ENCODE measurements at places on chromosomes 4 and X.

GRCh38 chrX:12400218-12400617, 261.9 kb downstream of the FRMPD4 start:
- no peak for DNase-seq

DNA sequence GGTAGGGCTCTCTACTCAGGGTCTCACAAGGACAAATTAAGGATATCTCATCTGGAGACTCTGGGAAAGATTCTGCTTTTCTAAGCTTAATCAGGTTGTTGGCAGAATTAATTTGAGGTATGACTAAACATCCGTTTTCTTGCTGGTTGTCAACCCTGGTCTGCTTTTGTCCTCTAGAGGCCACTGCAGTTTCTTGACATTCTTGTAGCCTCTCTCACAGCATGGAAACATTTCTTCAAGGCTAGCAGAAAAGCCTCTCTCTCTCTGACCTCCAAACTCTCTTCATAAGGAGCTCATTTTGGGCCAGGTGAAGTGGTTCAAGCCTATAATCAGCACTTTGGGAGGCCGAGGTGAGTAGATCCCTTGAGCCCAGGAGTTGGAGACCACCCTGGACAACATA, 749.5 kb upstream of the PCDH7 start:
- no peak for DNase-seq

- no peak for DNase-seq
Measured at GRCh38 chr4:1395941-1396805, 10.1 kb downstream of the NKX1-1 start.

- DNase-seq, result no peak
Measured at GRCh38 chrX:630007-630611, 482 bp upstream of the SHOX start.

GRCh38 chr4:94570558-94570957, 118.8 kb downstream of the PDLIM5 start:
- DNase-seq, result no peak

- no peak for DNase-seq
Measured at GRCh38 chrX:10190367-10190766, 33.6 kb downstream of the CLCN4 start.

DNA sequence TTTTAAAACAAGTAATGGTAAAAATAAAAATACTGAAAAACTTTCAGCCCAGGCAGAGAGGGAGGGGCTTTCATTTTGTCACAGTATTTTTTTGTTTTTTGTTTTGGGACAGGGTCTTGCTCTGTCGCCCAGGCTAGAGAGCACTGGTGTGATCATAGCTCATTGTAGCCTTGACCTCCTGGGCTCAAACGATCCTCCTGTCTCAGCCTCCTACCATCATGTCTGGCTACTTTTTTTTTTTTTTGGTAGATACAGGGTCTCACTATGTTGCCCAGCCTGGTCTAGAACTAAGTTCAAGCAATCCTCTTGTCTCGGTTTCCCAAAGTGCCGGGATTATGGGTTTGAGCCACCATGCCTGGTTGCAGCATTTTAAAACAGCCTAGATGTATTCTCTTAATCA, 40.8 kb upstream of the FAT1 start:
- no peak for DNase-seq

DNA sequence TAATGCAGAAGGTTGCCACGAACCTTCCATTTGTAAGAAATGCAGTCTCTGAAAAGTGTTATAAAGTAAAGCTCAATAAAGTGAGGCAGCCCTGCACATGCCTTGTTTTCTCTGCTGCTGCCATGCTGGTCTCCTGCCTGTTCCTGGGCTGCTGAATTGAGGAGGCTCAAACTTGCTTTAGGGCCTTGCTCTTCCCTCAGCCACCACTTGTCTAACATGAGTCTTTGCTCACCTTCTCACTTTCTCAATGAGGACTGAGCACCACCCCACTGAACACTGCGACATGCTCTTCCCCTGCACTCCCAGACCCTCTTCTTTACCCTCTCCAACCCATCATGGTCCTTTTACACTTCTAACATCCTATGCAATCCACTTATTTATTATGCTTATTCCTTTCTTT, 25.2 kb upstream of the MFAP3L start:
- DNase-seq, result no peak

DNA sequence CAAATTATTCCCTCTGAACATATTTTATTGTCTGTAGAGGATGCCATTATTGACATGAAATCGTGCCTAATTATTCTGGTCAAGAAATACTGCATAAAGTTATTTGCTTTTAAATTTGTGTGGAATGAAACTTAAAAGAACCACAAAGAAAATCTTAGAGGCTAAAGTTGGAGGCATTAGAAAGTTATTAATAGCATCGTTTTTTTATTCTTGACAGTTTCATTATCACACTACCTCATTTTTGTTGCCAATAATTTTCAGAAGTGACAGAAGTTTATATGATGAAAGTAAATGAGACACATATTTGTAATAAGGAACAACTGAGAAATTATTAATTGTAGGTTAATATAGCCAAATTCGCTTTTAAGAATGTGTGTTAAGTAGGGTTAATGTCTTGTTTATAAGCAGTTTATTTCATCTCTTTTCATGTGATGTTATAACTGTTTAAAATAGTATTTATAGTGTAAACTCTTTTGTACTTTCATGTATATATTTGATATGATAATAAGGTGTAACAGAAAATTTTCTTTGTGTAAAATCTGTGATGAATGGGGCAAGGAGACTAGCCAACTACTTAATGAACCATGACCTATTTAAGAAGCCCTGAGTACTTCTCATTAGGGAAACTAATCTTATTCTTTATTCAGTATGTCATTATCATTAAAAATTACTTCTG, 54.5 kb upstream of the GRIA2 start:
- DNase-seq, result no peak

DNA sequence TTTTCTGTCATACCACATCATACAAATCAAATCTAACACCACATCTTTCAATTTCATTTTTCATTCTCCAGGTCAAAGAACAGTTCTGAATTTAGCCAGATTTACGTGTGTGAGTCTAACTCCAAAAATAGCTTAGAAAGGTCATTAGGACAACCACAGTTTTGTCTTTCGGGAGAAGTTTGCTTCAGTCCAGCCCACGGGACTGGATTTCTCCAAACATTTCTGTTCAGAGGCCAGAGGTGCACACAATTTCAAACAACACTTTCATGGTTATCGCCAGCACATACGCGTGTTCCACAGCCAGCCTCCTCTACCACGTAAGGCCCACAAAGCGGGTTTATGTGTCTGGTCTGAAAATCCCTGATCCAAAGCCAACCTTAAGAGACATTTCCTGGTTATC, 65.9 kb downstream of the VEGFC start:
- DNase-seq, result no peak

- no peak for DNase-seq
Measured at GRCh38 chrX:67780694-67781109, 236.9 kb downstream of the AR start.

GRCh38 chrX:1336331-1336943, at the start of gene IL3RA:
Gene IL3RA (plus strand): TSS chrX:1336785. CDS start chrX:1341766, 4,981 bp downstream.
- no peak for DNase-seq

- DNase-seq, result no peak
Measured at GRCh38 chr4:170391066-170391740, 301.4 kb upstream of the AADAT start.

DNA sequence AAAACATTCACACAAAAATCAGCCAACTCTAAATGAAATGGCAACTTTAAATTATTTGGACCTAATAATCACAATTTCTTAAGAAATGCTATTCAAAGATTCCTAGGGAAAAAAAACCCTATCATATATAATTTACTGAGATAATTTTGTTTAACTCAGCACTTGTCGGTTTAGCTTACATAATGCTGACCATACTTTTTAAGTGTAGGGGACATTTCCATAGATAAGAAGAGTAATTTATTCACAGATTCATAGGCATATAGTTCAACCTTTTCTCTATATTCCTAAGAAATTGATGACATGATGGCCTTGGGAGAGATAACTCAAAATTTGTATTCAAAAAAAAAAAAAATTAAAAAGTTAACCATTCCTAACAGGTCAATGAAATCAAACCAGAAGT, 260.8 kb upstream of the PGRMC2 start:
- no peak for DNase-seq

DNA sequence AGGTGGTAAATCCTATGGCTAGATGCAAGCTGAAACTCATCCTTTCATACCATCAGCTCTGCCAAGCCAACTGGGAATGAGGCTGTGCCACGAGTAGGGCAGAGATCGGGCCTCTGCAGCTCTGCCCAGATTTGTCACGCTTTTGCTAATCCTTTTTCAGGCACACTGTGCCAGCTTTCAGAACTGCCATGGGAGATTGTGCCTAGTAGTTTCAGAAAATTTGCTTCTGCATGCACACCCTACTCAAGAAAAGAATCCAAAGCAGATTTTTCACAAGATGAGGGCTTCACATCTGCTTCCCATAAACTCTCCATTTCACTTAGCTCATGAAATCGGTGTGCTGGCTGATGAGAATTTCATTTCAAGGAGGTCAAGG, 3.3 kb upstream of the ADH7 start:
- no peak for DNase-seq

DNA sequence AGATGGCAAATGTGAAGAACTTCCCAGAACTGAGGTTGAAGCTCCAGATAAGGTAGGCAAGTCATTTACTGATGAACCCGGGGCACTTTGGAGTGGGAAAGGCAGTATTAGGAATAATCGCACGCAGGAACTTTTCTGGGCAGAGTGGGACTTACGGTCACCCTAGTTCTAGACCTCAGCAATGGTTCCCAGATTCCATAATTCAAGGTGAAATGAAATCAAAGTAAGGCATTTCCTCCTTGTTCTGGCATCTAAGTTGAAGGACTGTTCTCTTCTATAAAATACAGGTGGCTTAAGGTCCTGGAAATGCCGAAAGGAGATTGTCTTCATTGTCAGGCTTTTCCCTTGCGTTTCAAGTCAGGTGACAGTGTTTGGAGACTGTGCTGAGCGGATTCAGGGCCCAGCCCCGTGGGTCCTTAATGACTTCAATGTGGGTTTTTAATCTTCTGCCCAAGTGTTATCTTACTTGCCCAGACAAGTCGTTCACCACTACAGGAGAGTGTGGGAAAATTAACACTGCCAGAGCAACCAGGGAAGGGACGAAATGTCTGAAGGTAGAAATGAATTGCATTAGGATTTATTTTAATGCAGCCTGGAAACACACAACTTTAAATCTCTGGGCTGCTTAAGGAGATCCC, 52.1 kb upstream of the STOX2 start:
- no peak for DNase-seq

GRCh38 chrX:139851730-139852129, 81.1 kb downstream of the ATP11C start:
- DNase-seq, result no peak

- DNase-seq, result no peak
Measured at GRCh38 chr4:7206385-7206784, 14.0 kb downstream of the SORCS2 start.

- DNase-seq, result peak; percentile 11
Measured at GRCh38 chrX:153687121-153688039, at the start of gene SLC6A8. Gene SLC6A8 (plus strand): TSS chrX:153687926. CDS start chrX:153688575, 649 bp downstream.

GRCh38 chrX:39226251-39226650, 425.0 kb downstream of the MID1IP1 start:
- no peak for DNase-seq

DNA sequence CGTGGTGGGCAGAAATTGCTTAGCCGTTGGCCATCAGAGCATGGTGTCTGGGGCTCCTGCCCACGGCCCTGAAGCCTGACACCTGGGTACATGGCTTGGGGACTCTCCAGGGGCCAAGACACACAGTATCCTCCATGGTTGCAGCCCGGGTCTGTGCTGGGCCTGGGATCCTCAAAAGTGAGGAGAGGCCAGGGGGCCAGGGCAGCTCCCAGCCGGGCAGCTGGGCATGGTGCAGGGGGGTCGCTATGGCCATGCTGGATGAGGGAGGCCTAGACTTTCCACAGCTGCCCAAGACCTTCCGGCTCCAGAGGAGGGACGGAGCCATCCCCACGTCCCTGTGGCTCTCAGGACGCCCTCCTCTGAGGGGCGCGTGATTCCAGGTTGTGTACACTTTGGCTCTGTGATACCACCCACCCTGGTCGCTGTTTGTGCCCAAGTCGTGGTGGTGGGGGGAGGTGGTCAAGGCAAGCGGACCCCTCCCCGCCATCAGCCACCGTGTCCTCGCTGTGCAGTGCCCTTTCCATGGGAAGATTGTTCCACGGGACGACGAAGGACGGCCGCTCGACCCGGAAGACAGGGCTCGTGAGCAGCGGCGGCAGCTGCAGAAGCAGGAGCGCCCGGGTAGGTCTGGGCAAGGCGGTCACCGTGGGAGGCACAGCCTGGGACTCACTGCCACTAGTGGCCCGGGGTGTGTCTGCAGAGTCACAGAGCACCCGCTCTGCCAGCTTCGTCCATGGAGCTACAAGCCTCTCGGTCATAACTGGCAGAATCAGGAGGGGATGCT, 25.7 kb downstream of the NKX1-1 start:
- DNase-seq, result no peak

DNA sequence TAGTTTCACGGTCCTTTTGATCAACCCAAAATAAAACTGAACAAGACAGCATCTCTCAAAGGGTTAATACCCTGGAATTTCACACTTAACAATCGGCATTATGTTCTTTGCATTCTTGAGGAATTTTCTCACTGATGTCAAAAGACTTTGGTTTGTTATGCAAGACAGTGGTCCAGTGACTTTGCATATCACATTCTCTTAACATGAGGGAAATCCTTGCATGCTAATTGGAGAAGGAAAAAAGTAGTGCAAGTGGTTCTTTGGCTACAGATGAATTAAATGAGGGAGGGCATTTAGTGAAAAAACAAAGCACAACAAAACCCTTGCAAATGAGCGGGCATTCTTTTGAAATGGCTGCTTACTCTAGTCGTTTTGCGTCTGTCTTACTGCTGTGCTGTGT, 105.1 kb upstream of the LIMCH1 start:
- DNase-seq, result no peak

DNA sequence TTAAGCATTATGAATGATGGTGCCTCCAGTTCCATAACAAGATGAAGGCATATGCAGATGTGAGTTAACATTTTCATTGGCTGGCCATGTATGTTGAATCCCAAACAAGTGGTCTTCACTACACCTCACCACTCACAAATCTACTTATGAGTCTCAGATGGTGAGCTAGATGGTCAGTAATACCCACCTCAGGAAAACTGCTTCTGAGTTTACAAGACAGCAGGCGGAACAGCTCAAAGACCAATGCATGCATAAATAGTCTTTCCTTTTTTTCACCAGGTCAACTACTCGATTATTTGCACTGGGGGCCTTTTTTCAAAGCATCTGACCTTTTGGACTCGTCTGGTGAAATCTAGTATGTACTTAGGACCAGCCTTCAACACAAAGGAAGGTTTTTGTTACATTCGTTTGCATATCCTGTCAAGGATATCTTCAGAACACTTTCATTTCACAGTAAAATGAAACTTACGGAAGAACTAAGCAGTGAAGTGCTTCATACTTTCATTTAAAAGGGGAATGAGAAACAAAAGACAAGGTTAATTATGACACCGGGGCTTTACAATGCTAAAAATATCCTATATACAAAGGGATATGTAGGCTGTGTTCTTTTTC, 23.1 kb upstream of the TLR7 start:
- DNase-seq, result no peak

All from effector memory CD4-positive, alpha-beta T cell (primary cell).